Activated CD4-positive, alpha-beta T cell treated with anti-CD3 and anti-CD28 coated beads, Interleukin-2, amount 50 U/mL, for 48 hours (primary cell): ENCODE measurements at places on chromosomes 4 and X.
A peak's percentile ranks its signal among the peaks of the same experiment; 100 is the strongest.

DNA sequence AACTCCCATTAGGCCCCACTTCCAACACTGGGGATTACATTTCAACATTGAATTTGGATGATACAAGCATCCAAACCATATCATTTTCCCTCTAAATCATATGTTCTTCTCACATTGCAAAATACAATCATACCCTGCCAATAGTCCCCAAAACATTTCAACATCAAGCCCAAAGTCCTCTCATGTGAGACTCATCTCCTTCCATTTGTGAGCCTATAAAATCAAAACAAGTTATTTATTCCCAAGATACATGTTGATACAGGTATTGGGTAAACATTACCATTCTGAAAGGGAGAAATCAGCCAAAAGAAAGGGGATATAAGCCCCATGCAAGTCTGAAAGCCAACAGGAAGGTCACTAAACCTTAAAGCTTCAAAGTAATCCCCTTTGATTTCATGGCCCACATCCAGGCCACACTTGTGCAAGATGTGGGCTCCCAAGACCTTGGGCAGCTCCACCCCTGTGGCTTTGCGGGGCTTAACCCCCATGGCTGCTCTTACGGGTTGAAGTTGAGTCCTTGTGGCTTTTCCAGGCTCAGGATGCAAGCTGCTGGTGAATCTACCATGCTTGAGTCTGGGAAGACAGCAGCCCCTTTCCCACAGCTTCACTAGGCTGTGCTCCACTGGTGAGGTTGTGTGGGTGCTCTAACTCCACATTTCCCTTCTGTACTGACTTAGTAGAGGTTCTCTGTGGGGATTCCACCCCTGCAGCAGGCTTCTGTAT lies 40.6 kb upstream of the SERTM2 start:
- no peak for DNase-seq

GRCh38 chr4:154559141-154559493 lies 3.7 kb upstream of the FGB start:
- DNase-seq, result no peak

- no peak for DNase-seq
Observed at GRCh38 chrX:114717921-114718320, 134.0 kb downstream of the HTR2C start.

GRCh38 chr4:102687373-102687981 lies 73.3 kb downstream of the MANBA start:
- no peak for DNase-seq

- DNase-seq, result no peak
Observed at GRCh38 chrX:73944563-73944908, 359.4 kb upstream of the ZCCHC13 start.

GRCh38 chr4:8015512-8015911 lies 75.9 kb upstream of the AFAP1 start:
- no peak for DNase-seq

GRCh38 chr4:108370291-108371141 lies 201.8 kb upstream of the LEF1 start:
- DNase-seq, result peak; percentile 33

DNA sequence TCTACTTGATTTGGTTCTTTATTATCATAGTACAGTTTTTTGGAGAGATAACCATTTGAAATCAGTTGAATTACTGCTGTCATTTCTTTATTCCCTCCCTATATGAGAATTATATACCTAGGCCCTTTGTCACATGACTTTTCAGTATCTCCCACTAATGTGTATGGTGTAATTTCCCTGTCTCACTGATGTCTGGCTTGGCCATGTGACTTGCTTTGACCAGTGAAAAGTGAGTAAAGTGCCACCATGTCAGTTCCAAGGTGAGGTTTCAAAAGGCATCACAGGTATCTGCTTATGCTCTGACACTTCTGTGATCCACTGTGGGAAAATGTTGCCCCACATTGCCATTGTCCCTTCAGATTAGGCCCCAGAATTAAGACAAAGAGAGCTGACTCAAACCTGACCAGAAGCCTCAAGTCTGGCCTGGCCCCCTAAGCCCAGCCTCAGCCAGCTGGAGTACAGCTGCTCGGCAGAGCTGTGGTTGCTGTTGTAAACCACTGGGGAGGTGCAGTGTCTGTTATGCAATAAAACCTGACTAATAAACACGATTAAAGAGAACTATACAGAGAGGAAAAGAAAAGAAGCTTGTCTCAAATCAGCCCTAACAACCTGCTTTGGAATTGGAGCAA lies 27.5 kb downstream of the SETD7 start:
- DNase-seq, result no peak

- no peak for DNase-seq
Observed at GRCh38 chr4:47664051-47664826, 173.6 kb downstream of the CORIN start.

GRCh38 chr4:118113220-118113619 lies 78.9 kb downstream of the NDST3 start:
- no peak for DNase-seq

DNA sequence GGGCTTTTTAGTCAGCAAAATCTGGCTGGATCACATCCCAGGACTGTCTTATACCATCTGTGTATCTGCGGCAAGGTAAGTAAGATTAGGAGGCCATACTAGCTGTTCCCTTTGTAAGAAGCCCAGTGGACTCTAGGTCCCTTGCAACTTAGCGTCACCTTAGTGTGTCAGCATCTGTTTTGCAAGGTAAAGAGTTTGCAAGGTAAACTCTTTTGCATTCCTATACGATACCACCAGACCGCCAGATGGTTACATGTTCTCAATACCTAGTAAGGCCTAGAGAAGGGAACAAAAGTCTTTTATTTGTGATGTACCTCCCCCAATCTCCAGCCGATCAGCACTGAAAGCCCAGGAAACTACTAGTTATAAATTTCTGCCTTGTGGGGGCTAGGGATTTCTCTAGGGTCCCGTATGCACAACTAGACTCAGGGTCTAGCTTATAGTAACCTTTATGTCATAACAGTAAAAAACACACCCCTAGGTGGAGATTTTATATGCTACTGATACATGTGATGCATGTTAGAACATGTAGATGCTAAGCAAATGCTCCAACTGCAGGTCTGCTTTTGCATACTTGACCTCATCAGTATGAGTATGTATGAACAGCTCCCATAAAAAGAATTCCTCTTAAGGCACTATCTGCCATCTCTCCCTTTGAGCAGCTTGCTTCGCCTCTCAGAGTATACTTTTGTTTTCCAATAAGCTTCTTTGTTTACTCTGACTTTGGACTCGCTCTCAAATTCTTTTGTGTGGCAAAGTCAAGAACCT lies 78.4 kb downstream of the KCNIP4 start:
- DNase-seq, result no peak

DNA sequence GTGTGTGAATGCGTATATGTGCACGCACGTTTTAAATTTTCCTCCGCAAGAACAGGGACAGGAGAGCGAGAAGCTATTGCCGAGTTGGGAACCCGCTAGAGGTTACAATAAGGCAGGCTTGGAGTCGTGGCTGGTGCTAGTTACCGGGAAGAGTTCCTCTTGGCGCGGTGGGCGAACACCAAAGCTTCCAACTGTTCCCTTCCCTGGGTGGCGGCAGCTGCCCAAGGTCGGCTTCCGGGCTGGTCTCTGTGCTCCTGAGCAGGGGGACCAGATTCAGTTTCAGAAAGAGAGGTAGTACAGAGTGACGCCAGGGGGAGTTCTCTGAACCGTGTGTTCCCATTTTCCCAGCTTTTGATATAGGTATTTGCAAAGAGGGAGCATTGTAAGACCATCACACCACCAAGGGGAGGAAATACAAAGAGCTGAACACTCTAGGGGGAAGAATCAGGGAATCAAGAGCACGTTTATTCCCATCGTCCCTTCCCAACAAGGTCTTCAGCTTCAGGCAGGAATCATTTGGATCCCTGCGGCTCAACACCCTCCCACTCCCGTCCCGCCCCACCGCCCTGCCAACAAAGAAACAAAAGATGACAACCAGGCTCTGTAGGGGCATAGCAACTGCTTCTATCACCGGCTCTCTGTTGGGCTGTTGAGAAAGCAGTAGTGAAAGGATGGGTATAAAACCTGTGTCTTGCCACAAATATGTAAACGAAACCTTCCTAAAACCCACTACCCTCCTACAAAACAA lies 113.6 kb upstream of the TEX13C start:
- peak; percentile 0 for DNase-seq

- no peak for DNase-seq
Observed at GRCh38 chr4:77777135-77777807, 41.9 kb downstream of the CNOT6L start.

- no peak for DNase-seq
Observed at GRCh38 chrX:15908603-15909290, 54.1 kb upstream of the AP1S2 start.

GRCh38 chrX:118540342-118540741 lies 44.7 kb downstream of the DOCK11 start:
- no peak for DNase-seq
